ENCODE measurements at places on chromosomes 12 and 14.

- no peak for DNase-seq
Observed at GRCh38 chr12:116592731-116593130, 33.5 kb downstream of the MAP1LC3B2 start.

GRCh38 chr14:23641915-23642588 lies 5.9 kb downstream of the DHRS2 start:
- DNase-seq, result no peak

- DNase-seq, result no peak
Observed at GRCh38 chr12:111249018-111249370, 119.9 kb downstream of the PHETA1 start.

- DNase-seq, result no peak
Observed at GRCh38 chr12:69341328-69341727, 6.9 kb upstream of the LYZ start.

GRCh38 chr12:101230547-101230946 lies 20.5 kb upstream of the SLC5A8 start:
- no peak for DNase-seq

- DNase-seq, result no peak
Observed at GRCh38 chr12:69602954-69603353, 7.8 kb downstream of the LRRC10 start.

DNA sequence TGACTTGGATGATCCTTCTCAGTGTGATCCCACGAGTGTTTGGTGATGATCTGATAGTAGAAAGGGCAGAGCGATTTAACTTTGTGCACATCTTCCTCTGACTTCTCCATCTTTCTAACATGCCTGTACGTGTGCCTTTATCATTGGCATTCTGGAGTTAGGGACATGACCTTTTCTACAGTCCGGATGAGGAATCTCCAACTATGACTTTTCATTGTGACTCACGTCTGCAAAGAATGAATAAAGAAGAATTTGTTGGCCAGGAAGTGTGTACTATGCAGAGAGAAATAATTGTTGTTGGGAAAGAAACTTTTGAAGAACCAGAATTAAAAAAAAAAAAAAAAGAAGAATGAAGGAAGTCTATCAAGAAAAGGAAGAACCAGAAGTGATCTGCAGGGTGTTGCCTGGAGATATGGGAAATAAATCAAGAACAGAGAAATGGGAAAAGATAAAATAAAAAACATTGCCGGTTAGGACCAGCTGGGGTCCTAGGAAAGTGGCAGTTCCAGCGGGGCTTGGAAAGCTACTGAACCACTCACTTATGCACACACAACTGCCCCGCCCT lies 25.3 kb downstream of the PPFIBP1 start:
- no peak for DNase-seq

- DNase-seq, result no peak
Observed at GRCh38 chr12:62205346-62205745, 54.9 kb upstream of the USP15 start.

DNA sequence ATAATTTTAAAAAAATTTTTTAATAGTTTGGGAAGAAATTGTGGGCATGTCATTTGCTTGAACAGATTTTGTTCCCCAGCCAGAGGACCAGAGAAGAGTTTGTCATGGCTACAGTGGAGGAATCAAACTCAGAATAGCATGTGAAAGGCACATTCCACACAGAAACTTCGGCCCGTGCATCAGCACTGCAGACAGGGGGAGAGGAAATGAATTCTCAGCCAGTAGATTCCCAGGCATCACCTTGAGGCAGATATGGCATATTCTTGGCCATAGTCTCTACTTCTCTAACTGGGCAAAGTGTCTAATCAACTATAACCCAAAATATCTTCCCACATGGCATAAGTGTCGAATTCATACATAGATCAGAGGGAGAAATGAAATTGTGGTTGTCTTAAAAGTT lies 153.3 kb downstream of the PRKCH start:
- DNase-seq, result no peak

DNA sequence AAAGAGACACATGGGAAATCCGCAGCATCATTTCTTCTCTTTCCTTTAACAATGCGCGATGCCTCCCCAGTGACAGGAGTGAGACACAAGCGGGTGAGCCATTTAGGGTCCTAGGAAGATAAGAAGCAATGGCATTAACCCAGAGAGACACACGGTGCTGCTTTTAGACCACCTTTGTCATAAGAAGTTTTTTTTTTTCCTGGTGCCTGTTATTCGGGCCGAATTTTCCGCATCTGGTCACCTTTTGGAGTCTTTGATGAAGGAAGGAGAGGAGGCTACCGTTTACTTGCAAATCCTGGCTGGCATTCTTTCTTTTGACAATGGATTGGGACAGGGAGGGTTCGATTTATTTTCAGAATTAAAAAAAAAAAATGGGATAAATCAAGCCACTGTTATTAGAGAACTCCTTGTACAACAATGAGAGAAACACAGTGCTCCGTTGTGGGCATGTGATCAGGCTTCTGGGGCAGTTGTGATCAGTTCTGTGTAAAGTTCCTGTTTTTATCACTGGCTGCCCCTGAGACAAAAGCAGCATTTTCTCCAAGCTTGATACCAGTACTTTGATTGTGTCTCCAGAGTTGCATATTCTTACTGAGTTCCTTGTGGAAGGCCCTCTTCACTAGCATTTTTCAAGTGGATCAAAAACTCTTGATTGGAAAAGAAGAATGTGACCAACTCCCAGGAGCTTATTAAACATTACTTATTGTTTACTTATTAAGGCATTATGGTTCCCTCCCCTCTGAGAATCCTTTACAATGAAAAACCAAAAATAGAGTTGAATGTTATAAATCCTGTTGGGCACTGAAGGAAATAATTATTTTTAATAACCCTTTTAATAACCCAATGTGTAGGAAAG lies 1.1 kb downstream of the DIP2B start:
- no peak for DNase-seq

GRCh38 chr14:94575730-94576585 lies 5.3 kb upstream of the SERPINA5 start:
- DNase-seq, result no peak

DNA sequence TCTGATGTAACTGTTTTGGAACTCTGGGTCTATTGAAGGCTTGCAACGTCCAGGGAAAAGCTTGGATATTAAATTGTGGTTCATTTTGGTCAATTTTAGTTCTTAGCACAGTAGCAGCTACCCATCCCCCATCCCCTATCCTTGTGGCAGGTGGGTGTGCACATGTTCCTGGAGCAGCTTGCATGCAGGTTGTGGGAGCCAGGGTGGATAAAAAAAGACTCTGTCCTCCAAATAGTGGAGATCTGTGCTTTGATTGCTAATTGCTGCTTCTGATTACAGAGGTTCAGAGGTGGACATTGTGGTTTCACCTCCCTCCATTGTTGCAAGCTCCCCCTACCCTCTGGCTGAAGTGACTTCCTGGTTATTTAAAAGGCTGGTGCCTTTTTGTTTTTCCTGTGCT lies 23.1 kb downstream of the ATP23 start:
- no peak for DNase-seq

DNA sequence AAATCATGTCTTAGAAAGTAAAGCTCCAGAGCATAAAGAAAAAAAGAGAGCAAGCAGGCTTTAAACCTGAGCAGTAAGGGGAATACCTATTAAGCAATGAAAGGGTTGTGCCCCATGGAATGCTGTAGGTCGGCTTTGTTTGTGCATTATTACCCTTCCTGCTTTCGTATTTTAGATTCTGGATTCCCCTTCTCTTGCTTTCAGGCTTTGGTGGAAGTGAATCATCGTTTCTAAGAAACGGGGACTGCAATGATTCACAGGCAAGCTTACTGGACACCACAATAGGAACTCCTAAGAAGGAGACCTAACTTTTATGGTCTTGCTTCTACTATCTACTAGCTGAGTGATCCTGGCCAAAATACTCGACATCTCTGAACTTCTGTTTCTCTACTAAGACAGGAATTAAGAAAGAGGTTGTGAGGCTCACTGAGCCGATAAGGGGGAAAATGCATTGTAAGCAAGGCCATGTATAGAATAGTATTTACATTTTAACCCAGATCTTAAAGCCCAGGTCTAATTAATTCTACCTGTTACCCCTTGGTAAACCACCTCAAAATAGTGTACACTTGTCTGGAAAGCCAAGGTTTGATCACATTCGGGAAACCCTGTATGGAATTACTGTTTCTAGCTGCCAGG lies 1.2 kb upstream of the BMAL2 start:
- DNase-seq, result no peak

DNA sequence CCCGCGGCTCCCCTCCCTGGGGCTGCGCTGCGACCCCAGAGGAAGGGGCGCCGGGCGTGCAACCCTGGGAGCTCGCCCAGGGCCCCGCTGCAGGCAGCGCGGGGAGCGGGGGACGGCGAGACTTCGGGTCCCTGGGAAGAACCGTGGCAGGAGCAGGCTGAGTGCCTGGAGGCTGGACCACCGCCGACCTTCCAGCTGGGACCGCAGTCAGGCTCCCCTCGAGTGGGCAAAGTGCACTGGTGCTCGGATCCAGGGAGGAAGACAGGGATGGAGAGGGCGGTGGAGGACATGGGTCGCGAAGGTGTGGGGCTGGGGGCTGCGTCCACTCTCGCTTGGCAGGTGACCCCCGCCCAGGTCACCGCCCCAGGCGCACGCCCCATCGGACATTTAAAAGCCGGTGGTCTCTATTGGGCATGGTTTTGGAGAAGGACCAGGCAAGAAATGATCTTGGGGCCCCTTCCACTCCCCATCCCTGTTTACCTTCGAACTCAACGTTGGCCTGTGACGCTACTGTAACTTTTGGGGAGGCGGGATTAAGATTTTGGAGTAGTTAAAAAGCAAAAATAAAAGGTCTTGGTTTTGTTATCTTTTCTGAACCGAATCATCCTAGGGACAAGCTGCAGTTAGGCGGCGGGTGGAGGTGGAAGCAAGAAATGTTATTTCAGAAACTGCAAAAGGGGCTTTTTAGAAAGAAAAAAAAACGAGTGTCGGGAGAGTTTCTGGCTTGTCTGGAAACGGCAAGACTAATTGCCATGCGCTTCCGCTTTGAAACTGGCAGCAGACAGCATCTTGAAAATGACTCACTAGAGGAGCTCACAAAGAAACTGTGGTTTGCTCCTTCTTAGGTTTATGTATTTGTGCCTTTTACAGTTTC lies 1.0 kb downstream of the ELK3 start:
- DNase-seq, result peak; percentile 65

DNA sequence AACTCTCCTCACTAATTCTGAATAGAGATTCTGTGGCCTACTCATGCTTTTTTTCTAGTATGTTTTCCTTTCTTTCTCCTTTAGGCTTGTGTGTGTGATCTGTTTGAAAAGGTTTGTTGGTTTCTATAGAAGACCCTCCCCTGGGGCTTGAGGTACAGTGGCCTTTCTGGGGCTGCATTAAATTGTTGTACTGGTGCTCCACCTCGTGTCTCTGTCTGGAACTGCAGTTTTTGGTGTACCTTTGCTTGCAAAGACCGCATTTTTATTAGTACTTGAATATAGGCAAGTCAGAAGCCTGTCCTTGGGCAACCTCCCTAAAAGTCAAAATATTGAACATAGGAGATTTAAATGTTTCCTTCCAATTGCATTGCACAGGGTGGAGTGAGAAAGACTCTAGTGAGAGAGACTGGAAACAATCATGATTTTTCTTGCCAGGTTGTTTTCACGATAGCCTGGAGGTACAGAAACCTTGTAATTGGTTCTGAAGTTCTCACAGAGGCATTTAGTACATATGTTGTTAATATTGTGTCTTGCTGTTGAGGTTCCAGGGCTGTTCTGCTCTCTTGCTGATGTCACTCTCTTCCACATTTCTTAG lies 39.0 kb downstream of the SLCO1B1 start:
- DNase-seq, result peak; percentile 2

- DNase-seq, result no peak
Observed at GRCh38 chr14:67733616-67734015, 31.9 kb downstream of the RDH12 start.

- DNase-seq, result no peak
Observed at GRCh38 chr14:71478542-71478941, 453.7 kb upstream of the RGS6 start.

DNA sequence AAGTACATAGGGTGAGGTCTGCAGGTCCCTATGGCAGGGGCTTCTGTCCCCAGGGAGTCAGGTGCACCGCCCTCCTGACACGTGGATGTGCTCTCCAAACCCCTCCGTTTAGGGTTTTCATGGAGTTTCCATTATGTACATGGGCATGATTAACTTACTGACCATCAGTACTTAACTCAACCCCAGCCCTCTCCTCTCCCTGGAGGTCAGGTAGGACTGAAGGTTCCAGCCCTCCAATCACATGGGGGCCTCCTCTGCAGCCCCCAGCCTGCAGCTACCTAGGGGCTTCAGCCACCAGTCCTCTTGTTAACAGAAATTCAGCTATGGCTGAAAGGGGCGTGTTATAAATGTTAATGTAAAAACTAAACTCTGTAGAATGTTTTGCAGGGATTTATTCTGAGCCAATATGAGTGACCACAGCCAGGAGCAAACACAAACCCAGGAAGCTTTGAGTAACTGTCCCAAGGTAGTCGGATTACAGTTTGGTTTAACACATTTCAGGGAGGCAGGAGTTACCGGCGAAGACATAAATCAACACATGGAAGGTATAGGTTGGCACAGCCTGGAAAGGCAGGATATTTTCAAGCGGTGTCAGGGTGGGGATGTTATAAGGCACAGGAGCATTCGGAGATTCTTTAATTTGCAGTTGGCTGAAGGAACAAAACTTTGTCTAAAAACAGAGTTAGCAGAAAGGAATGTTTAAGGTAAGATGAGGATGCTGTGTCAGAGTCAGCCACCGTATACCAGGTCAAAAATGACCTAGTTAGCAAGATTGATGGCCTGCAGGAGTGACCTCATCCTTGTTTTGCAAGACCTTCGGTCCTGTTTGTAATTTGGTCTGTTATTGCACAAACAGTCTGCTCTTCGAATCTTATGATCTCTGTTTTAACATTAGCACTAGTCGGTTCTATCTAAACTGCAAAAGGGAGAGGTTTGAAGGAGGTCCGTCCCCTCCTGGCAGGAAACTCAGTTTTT lies 75.2 kb downstream of the TNFAIP2 start:
- DNase-seq, result no peak

DNA sequence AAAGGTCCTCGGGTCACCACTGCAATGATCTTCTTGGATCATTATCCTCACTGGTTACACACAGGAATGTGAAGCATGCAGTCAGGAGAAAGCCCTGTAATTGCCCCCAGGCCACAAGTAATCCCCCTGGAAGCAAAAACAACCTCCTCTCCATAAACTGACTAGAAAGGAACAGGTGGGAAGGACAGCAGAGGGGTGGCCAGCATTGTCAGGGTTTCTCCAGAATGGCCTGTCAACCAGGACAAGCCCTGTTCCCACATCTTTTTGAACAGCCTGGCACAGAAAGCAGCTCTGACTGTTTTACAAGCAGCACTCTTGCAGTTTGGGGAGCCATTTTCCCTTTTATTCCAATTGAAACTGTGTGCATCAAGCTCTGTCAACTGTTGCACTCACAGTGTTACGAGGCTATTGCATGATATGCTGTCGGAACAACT lies 36.1 kb downstream of the TMCC3 start:
- DNase-seq, result no peak

DNA sequence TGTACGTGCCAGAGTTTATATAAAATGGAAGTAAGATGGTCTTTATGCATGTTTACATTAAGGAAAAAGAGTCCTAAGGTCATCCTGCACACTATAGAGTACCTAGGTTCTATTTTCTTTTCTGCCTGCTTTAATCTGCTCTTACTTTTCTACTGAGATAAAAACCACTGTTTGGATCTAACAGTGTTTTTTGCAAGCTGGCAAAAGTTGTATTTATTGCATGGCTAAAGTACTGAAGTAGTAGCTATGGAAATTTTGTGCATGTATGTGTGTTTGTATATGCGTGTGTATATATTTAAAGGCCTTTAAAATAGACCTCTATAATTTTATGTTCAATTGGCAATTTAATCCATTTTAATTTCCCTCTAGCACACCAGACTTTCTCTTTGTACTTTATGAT lies 98.3 kb upstream of the CPSF6 start:
- no peak for DNase-seq
